ENCODE measurements at places on chromosomes 1 and 21.

- DNase-seq, result no peak
Observed at GRCh38 chr1:69252696-69253095, 315.0 kb upstream of the LRRC7 start.

DNA sequence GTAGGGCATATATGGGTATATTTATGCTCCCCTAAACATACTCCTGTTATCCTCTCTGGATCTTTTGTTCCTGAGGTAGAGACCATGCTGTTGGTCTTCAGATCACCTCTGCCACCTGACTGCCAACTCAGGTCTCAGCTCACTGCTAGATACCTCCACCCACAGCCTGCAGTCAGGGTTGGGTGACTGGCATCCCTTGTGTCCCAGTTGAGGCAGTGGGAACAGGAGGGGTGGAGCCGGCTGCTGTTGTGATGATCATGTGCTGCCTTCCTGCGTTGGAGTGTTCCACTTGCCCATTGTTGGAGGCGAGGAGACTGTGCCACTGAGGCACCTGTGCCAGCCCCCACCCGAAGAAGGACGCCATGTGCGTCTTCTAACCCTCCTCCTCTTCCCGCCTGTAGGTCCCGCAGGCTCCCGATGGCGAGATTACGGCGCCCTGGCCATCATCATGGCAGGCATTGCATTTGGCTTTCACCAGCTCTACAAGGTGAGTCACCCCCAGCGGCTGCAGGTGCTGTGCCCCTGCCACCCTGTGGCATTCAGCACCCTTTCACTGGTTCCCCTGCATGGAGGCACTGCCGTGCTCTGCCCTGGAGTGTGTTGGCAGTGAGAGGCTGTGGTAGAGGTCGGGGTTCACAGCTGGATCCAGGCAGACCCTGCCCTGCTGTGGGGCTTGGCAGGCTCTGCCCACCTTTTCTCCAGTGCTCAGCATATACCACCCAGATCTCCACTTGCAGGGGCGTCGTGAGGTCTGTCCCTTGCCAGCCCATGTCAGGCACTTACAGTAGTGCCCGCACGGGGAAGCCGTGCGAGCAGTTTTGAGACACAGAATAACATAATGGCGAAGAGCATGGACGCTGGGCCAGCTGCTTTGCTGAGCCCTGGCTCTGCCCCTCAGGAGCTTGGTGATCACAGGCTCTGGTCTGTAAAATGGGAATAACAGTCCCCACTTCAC lies 143.5 kb downstream of the PEX14 start:
- DNase-seq, result no peak

GRCh38 chr21:28136656-28137255 lies 855.9 kb downstream of the LTN1 start:
- no peak for DNase-seq

DNA sequence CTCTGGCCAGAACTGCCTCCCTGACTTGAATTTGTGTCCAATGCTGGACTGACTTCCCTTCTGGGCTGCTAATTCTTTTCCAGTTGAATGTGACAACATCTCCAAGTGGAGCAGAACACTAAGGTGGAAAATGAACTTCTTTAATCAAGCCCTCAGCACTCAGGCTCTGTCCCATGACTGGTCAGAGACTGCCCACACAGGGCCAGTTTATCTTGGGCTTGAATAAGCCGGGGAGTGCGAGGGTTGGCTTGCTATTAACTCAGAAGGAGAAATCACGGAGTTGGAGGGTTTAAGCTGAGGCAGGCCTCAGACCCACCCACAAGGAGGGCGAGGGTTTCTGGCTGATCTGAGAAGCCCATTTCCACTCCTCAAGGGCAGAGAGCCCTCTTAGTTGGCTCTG lies 12.4 kb downstream of the KCNA10 start:
- DNase-seq, result no peak

GRCh38 chr21:29788752-29789151 lies 151.0 kb downstream of the GRIK1 start:
- no peak for DNase-seq

DNA sequence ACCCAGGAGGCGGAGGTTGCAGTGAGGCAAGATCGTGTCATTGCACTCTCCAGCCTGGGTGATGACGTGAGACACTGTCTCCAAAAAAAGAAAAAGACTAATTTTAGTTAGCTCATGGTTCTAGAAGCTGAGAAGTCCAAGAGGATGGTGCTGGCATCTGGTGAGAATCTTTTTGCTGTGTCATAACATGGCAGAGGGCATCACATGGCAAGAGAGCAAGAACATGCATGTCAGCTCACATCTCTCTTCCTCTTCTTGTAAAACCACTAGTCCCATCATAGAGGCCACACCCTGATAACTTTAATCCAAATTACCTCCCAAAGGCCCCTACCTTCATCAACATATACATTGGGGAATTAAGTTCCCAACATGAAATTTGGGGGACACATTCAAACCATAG lies 13.8 kb upstream of the CNN3 start:
- no peak for DNase-seq

DNA sequence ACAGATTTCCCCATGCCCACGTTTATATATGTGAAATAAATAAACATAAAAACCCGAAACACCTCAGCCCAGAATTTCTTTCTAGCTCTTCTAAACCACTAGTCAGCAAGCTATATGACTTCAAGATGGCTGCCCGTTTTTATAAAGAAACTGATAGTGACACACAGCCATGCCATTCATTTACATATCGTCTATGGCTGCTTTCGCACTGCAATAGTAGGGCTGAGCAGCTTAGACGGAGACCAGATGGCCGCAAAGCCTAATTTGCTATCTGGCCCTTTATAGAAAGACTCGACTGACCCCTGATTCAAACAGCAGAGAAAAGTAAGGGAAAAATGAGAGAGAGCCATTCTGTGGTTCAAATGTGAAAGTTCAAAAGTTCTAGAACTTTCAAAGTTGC lies 45.7 kb upstream of the FMN2 start:
- DNase-seq, result no peak

GRCh38 chr1:228825041-228825440 lies 89.8 kb downstream of the RHOU start:
- no peak for DNase-seq

GRCh38 chr1:232457595-232457994 lies 172.3 kb downstream of the SIPA1L2 start:
- DNase-seq, result no peak

DNA sequence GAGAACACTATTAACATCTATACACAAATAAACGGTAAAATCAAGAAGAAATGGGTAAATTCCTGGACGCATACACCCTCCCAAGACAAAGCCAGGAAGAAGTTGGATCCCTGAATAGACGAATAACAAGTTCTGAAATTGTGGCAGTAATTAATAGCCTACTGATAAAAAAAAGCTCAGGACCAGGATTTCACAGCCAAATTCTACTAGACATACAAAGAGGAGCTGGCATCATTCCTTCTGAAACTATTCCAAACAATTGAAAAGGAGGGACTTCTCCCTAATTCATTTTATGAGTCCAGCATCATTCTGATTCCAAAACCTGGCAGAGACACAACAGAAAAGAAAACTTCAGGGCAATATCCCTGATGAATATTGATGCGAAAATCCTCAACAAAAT lies 70.7 kb upstream of the FMO3 start:
- no peak for DNase-seq

- no peak for DNase-seq
Observed at GRCh38 chr1:95370691-95371562, 136.9 kb downstream of the RWDD3 start.

- no peak for DNase-seq
Observed at GRCh38 chr21:32371913-32372314, 20.9 kb downstream of the URB1 start.

DNA sequence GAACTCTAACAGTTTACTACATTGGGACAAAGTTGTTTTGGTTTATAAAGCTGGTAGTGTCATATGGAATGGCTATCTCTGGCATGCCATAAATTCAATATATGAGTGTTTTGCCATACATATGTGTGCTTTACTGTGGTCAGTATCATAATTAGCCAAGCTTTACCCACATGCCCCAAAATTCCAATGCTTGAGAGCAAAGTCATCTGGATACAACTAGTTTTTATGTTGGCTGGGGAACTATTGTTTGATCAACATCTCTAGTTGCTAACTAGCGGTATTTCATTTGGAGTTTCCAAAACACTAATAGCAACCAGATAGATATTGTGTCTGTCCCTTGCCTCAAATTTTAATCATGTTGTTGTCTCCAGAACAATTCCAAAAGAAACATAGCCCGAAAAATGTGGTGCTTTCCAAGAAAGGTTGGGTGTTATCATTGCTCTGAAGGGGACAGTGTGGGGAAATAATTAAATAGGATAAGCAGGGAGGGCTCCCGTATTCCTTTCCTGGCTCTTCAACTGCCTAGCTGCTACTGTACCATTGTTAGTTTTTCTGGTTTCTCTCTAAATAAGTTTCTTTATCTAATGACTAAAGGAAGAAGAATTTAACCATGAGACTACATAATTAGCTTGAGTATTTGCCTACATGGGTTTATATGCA lies 136.1 kb downstream of the TGFB2 start:
- no peak for DNase-seq

- no peak for DNase-seq
Observed at GRCh38 chr1:1614204-1614953, 921 bp upstream of the MIB2 start.

DNA sequence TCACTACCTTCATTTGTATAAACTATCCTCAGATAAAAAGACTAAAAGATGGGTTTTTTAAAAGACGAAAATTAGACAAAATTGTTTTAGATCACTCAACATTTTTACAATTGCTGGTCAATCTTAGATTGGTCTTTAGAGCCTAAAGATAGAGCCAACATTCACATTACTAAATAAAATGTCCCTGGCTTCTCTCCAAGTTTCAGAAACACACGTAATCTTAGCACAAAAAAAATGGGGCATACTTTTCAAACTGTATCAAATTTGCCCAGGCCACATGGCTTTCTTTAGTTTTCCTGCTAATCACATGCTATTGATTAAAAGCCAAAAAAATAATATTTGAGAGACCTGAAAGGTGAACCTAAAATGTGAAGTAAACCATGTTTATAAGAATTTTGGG lies 288.1 kb downstream of the DPYD start:
- DNase-seq, result no peak

- DNase-seq, result peak; percentile 87
Observed at GRCh38 chr1:20095564-20096434, 23.5 kb downstream of the PLA2G2D start.

DNA sequence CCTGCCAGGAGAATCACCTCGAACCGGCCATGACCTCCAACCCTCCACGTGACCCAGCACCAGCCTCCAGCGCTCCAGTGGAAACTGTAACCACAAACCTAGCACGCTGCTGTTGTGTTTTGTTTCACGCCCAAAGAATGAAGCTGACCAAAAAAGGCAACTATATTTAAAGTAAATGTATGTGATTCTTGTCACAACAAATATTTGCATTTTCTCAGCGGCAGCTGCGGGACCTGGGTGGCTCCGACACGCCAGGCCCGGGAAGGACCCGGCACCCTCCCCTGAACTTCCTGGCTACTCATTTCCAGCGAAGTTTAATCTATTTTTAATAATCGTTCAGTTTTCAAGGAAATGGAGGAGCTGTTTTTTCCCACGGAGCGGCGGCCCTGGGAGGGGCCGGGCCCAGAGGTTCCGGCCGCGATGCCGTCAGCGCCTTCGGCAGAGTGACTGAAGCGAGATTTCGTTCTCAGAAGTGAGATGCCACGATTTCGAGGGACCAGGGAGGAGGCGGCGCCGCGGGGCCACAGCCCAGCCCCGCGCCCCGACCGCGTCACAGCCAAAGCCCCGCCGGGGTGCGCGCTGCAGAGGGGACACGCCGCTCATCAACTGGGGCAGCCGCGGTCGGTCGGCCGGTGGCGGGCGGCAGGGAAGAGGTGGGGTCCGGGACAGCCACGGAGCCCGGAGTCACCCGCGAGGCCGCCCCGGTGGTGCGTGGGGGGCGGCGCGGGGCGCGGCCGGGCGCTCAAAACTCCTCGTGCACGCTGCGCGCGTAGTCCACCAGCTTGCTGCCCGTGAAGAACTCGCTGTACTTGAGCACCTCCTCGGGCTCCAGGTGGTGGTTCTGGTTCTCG lies 3.0 kb upstream of the TNFRSF4 start:
- DNase-seq, result no peak

GRCh38 chr1:202161151-202162046 lies 997 bp upstream of the PTPN7 start:
- DNase-seq, result no peak

DNA sequence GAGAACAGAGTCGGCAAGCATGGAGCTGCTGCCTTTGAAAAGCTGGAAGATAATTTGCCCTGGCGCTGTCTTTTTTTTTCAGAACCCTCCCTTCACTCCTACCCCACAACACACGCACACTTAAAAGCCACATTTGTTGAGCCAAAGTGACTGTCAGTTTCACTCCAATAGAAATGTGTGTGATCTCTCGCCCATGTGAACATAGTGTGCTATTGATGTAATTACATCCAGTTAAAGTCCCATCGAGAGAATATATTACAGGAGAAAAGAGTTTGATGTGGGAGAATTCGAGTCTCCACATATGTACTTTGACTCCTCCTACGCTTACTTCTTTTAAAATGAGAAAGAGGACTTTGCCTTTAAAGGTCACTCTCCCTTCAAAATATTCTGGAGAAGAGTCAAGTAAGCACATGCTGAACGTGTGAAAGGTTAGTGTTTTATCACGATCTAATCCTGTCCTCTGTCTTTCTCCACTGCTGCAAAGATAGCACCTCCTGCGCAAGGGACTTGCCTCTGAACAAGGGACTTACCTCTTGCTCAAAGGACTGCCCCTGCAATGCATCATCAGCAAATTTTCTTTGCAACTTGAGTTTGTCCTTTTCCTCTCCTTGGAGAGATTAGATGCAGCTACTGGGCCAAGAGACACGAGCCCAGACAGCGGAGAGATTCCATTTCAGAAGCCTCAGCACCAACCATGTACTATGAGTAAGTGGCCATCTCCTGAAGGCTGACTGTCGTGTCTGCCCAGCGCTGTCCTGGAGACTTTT lies 613.9 kb downstream of the PTPRU start:
- no peak for DNase-seq

- DNase-seq, result no peak
Observed at GRCh38 chr21:32484706-32485380, 72.3 kb downstream of the EVA1C start.

DNA sequence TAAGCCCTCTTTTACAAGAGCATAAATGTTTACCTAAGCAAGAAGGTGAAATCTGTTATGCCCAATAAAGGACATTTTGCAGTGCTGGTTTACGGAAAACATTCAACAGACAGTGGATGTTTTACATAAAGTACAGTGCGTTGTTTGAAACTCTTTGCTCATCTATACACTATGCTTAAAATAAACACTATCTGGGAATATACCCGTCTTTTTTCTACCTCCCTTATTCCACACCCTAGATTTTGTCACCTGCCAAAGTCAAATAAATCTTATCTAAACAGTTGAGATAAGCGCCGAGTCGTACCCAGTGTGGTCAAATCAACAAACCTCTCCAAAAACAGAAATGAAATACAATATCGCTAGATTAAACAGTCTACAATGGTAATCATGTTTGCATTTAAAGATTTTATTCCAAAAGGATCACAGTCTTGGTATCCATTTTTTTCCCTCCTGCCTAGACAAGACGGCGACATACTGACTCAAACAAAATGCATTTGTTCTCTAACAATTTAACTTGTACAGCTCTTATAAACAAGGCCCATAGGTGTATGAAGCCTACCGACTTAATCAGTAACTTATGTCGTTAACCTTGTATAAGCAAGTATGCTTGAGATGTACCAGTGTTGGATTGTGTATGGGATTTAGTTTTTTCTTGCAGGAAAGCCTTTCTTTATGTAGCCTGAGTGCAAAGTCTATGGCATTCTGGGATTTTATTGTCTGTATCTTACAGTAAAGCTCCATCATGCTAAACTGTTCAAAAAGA lies 189.1 kb downstream of the FMN2 start:
- no peak for DNase-seq
